CD4-positive, CD25-positive, alpha-beta regulatory T cell (primary cell): ENCODE measurements at places on chromosomes 13 and 19.

DNA sequence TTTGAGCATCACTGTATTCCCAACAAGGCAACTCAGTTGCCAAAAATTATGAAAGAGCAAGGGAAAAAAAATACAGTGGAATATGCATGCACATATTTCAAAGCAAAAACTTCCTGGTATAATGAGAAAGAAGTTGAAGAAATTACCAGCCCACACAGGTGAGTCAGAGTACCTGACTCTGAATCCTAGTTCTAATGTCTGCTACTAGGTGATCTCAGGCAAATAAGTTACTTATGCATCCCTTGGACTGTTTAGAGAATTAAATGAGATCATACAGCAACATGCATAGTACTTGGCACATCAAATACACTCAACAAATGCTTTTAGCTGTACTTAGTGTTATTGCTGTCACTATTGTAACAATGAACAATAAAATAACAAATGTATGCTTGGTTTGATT is 144.9 kb downstream of the MIPEP start:
- no peak for DNase-seq

DNA sequence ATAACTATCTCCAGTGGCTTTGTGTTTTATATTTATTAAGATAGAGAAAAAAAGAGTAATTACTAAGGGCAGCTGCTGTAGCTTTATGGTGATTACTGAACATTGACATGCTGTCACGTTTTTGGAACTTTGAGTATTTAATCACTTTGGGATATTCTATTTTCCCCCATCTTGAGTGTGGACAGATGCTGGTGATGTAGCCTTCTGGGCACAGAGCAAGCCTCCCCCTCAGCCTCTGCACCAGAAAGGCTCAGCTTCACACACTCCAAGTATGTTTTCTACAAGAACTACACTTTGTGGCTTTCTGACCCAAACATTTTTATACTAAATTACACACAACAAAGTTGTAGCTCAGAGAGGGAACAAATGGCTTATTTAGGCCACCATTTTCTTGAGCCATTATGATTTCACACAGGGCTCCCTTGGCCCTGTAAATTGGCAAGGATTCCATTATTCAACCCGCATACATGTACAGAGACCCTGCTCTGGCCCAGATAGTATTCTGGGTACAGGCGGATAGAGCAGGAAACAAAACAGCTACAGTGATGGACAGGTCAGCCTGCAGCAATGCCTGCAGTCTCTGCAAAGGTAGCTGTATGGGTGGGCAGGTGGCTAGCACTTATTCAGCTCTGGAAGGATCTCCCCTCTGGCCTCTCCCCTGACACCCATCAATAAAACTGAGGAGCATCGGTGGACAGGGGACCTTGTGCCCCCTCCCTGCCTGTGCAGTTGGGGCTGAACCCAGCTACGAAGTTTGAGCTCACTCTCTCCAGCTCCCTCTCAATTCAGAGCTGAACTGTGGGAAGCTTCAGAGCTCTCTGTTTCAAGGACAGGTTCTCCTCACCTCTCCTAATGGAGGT is 1.3 kb downstream of the ALOX5AP start:
- no peak for DNase-seq

- no peak for DNase-seq
These were observed 209.6 kb downstream of the VWA8 start for GRCh38 chr13:41751277-41751676.

GRCh38 chr13:88925954-88926353 is 1254.8 kb downstream of the SLITRK5 start:
- no peak for DNase-seq

- peak; percentile 48 for DNase-seq
These were observed 51.9 kb downstream of the CELF5 start for GRCh38 chr19:3276341-3276799.

GRCh38 chr19:18785179-18786124 is 5.7 kb downstream of the COMP start:
- peak; percentile 61 for DNase-seq

DNA sequence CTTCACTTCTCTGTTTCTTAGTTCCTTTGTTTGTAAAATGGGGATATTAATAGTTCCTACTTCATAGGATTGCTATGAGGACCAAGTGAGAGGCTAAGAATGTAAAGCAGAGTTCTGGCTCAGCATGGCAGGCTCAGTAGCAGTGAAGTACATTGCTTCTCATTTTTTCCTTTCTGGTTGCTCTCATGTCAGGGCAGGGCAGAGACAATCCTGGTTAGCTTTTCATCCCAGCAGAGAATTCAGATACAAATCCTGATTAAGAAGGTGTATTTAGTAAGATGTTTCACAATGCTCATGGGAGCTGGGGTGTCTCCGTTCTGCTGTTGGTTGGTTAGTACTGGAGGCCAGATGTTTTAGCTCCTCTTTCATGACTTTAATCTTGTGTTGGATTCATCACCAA is 42.9 kb downstream of the WASF3 start:
- DNase-seq = no peak

GRCh38 chr13:113513761-113514160 is 23.2 kb upstream of the DCUN1D2 start:
- no peak for DNase-seq
